ENCODE measurements at places on chromosomes 12 and 14.

DNA sequence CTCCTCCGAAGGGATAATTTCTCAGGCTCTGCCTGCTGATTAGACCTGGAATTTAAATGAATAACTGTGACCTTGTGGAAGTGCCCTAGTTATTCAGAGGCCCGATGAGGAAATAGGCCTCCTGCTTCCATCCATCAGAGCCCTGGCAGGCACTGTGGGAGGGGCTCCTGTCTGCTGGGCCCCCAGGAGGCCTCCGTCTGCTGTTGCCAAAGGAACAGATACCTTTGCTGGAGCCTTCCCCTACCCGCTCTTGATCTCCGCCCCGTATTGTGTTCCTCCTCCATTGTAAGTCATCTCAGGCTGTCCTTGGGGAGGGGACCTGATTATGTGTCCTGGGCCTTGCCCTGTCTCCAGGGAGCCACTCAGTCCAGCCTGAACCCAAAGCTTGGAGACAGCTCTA, 112.3 kb downstream of the NRXN3 start:
- no peak overlapping the region for H3K27ac ChIP-seq
- no peak overlapping the region for H3K4me3 ChIP-seq
- no peaks in the 10 kb centered on the region for H3K36me3 ChIP-seq
- no peak for DNase-seq

DNA sequence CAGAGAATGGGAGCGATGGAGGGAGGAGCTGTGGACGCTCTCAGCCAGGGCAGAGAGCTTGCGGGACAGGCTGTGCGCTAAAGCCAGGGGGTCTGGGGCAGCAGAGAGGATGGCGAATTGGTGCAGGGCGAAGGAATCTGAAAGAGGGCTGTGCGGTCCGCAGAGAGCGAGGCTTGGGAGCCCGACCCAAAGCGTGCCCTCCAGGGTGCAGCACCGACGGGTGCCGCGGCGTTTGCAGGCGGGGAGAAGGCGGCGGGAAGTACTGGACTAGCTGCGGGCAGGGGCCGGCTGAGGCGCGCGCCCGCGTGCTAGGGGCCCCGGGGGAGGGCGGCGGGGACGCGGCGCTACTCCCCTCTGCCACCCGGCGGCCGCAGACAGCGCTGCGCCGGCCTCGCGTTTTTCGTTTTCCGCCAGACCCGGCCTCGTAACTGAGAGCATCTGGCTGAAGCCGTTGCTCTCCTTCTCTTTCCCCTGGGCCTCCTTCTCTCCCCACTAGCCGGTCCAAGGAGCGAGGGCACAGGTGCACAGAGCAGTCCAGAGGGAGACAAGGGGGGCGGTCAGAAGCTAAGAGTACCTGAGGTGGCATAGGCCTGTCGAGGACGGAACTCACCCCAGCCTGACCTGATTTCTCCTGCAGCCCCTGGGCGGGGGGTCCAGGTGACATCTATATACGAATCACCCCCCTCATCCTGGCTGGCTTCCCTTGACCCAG, 24.9 kb downstream of the SLC6A12 start:
- H3K36me3 ChIP-seq: no peaks in the 10 kb centered on the region
- H3K27me3 ChIP-seq: peaks cover 47% of the 10 kb centered on the region
- H3K4me3 ChIP-seq: peak overlapping the region; percentile 68
- DNase-seq: peak; percentile 52
- H3K4me1 ChIP-seq: peaks cover 3% of the 10 kb centered on the region
- H3K27ac ChIP-seq: no peak overlapping the region

DNA sequence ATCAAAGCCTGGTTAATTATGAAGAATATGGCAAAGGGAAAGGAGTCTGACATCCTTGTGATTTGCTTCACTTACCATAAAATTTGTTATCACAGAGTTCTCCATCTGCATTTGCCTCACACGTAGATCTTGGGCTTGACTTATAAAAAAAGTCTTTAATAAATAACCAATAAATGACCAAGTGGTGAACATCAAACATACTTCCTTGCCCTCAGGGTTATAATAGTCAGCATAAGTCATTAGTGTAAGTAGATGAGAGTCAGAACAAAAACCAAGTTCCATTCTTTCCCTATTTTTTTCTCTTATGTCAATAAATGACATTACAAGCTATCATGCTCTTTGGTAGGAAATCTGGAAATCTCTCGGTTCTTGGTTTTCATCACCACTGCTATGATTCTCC, 635.4 kb upstream of the ATXN7L3B start:
- no peak overlapping the region for H3K4me3 ChIP-seq
- no peak overlapping the region for H3K27ac ChIP-seq

- peak overlapping the region; percentile 80 for H3K27ac ChIP-seq
- peaks cover 56% of the 10 kb centered on the region for H3K4me1 ChIP-seq
- H3K36me3 ChIP-seq: peaks cover 29% of the 10 kb centered on the region
- H3K4me3 ChIP-seq: peak overlapping the region; percentile 80
Measured at GRCh38 chr12:12613344-12613743, 1.7 kb downstream of the CREBL2 start.

GRCh38 chr12:65838330-65838976, 14.2 kb downstream of the HMGA2 start:
- peaks cover 10% of the 10 kb centered on the region for H3K27me3 ChIP-seq
- DNase-seq: no peak
- H3K27ac ChIP-seq: no peak overlapping the region

GRCh38 chr14:33711811-33712216, 239.1 kb downstream of the EGLN3 start:
- no peaks in the 10 kb centered on the region for H3K27me3 ChIP-seq
- no peaks in the 10 kb centered on the region for H3K36me3 ChIP-seq
- H3K4me1 ChIP-seq: no peaks in the 10 kb centered on the region
- no peak overlapping the region for H3K27ac ChIP-seq
- no peak for DNase-seq
- no peak overlapping the region for H3K4me3 ChIP-seq

GRCh38 chr12:127429551-127430285, 837.3 kb upstream of the TMEM132C start:
- H3K27ac ChIP-seq: no peak overlapping the region
- H3K36me3 ChIP-seq: no peaks in the 10 kb centered on the region
- H3K4me1 ChIP-seq: no peaks in the 10 kb centered on the region
- DNase-seq: no peak
- H3K27me3 ChIP-seq: peaks cover 3% of the 10 kb centered on the region
- H3K4me3 ChIP-seq: no peak overlapping the region

Measured in activated naive CD4-positive, alpha-beta T cell treated with anti-CD3 and anti-CD28 coated beads, Interleukin-2, amount 10 ng/mL, durations not matched to agents 7 days and 5 days (primary cell).